ENCODE measurements at places on chromosomes 5 and 9.

DNA sequence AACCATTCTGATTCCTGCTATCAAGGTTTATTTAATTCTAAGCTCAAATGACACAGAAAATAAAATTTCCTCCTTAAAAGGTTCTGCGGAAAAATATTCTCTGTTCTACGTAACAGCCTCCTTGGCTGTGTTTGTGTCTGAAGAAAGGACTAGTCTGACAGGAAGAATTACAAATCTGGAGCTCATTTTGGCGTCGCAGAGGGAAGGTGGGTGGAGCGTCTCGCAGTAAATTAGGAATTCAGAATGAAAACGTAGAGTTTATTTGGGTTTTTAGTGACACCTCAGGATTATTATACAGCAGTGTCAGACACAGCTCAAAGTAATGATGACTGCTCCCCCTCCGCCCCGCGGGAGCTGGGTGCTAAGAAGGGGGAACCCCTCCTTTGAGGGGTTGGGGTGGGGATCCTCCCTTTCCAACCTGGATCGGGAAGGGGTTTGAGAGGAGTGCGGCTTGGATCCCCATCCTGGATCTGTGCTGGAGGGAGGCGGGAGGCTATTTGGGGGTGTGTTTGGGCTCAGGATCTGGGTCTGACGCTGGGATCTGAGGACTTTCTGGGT is 933 bp upstream of the TGFBR1 start:
- peak; percentile 48 for DNase-seq

- no peak for DNase-seq
These were observed 242.8 kb upstream of the EFNA5 start for GRCh38 chr5:107913494-107913893.

GRCh38 chr5:31863991-31864411 is 225.1 kb downstream of the PDZD2 start:
- no peak for DNase-seq

DNA sequence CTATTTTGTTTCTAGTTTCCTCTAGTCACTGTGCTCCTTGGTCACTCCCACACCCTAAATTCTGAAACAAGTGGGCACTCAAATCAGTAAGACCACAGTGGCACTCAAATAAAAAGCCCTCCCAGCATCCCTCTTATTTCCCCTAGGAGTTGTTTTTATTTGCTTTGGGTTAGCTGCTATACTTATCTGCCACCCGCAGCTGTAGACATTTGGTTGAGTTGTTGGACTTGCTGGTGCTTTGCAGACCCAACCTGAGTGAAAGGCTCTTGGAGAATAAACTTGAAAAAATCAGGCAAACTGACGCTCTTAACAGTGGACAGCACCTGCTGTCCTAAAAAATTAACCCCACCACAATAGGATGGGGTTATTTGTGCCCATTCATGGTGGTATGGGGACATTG is 203.0 kb downstream of the SPATA31A6 start:
- DNase-seq = no peak

DNA sequence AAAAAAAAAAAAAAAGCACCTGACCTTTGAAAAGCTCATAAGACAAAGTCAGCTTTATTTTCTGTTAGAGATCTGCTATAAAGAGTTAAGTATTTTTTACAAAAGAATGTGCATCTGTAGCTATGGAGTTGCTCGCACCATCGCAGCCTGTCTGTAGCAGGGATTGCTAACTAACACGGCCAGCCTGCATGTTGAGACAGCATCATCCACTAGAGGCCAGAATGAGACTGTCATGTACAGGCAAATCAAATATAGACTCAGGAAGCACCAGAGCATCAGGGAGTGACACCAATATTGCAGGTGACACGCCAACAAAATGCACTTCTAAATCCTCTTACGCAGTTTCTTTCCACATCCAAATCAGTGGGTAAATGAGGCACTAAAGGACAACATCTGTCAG is 136.3 kb upstream of the RASEF start:
- DNase-seq = peak; percentile 77

DNA sequence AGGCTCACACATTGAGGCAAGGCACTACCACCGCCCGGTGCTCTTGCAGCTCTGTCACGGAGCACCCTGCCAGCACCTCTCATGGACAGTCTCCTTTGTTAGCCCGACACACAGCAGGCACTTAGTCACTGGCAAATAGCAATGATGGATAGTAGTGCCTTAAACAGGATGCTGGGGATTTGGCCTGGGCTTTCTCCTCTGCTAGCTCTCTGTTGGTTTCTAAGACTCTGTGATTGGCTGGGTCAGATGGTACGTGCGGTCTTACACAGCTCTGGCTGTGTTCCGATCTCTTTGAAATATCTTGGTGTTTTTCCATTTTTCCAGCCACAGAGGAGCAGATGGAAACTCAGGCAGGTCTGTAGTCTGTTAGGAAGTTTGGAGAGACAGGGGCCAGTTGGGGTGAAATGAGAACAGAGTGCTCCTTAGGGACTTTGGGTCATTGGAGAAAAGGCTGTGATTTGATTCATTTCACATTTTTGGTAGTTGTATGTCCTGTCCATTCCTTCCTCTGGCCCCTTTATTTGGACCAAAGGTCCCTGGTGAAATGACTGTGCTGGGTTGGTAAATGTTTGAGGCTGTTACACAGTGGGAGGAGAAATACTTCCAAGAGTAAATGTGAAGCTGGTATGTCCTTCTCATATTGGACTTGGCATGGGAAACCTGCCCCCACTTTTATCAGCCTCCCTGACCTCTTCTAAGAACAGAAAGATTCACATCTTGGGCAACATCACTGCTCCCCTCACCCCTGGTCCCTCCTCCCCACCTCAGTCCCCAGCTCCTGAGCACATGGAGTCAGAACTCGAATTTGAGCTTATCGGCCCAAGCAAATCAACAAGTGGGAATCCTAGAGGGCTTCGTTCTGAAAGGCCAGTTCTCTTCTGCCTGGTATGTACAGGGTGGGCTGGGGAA is 3.4 kb downstream of the SMIM3 start:
- peak; percentile 93 for DNase-seq

- no peak for DNase-seq
These were observed 164.3 kb upstream of the BRINP1 start for GRCh38 chr9:119533504-119533903.

GRCh38 chr9:126663661-126664072 is 49.9 kb downstream of the LMX1B start:
- no peak for DNase-seq

Measured in fibroblast of pulmonary artery (primary cell).